H4 (cell line): ENCODE measurements at places on chromosomes 6 and 20.
A peak's percentile ranks its signal among the peaks of the same experiment; 100 is the strongest.

DNA sequence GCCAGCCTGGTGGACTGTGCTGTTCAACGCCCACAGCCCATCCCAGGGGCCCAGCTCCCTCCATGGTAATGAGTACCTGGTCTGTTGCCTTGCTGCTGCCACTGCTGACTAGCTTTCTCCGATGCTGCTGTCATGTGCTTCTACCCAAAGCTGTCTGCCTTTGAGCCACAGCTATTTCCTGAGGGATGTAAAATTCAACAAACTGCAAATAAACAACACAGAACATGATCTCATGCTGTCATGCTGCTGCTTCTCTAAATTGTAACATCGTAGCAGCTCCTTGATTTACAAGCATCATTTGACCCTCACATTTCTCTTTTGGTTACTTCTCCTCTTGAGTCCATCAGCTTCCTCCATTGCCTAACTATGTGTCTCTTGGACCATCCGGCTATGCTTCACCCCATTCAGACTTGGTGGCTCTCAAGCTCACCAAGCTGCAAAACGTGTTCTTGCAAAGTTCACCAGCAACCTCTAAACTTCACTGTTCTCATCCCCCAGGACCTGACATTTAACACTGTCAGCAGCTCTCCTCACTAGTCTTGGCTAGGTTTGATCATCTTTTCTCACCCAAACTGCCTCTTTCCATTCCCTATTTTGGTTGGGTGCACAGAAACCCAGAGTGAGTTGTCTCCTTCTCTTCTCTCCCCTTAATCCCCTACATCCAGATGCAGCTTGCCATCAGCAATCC, 54.6 kb downstream of the FYN start:
- no peak for DNase-seq

GRCh38 chr20:5864873-5865587, 85.3 kb downstream of the TRMT6 start:
- no peak for DNase-seq

DNA sequence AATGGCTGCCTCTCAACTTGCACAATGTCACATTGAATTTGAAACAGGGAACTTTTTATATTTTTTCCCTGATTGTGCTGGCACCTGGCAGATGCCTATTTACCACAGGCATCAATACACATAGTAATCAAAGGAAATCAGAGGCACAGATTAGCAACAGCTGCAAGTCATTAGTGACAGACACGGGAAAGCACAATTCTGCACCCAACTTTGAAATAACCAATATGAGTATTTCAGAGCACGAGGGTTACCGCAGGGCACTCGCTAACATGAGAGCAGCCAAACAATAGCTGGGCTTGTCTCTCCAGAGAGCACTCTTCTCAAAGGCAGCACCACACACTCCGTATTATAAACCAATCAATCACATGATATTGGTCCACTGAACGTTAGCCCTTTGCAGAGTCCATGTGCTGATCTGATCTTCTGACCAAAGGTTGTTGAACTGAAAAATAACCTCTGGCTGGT, 149.5 kb downstream of the RNF144B start:
- DNase-seq: no peak

- DNase-seq: no peak
Observed at GRCh38 chr6:146153040-146153758, 124.3 kb downstream of the GRM1 start.

DNA sequence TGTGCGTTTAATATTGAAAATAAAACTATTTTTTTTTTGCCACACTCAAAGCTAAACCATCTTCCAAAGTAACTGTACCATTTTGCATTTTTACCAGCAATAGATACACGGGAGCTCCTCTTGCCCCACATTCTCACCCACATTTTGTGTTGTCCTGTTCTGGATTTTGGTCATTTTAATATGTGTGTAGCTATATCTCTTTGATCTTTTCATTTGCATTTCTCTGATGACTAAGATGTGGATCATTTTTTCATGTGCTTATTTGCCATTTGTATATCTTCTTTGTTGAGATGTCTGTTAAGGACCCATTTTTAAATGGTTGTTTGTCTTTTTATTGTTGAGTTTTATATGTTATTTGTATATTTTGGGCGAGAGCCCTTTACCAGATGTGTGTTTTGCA, 1543.5 kb downstream of the GRIK2 start:
- DNase-seq: no peak

- DNase-seq: peak; percentile 50
Observed at GRCh38 chr6:21109391-21110178, 484.0 kb upstream of the SOX4 start.

- DNase-seq: no peak
Observed at GRCh38 chr6:88365656-88366055, 199.5 kb upstream of the CNR1 start.

- no peak for DNase-seq
Observed at GRCh38 chr6:35505999-35506412, 6.7 kb downstream of the TULP1 start.

DNA sequence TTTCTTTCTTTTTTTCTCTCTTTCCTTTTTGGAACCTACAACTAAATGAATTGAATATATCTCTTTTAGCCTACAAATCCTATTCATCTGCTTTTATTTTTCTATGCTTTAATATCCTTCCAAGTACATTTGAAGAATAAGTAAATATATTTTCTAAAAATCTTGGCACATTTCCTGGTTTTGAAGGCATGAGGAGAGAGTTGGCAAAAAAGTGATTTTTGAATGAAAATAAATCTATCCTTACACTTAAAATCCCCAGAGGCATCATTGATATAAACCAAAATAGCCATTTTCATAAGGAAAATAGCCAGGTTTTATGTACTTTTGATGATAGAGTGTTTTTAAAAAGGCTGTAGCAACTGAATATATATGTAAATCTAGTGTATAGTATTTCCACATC, 69.0 kb downstream of the SAMD5 start:
- no peak for DNase-seq

DNA sequence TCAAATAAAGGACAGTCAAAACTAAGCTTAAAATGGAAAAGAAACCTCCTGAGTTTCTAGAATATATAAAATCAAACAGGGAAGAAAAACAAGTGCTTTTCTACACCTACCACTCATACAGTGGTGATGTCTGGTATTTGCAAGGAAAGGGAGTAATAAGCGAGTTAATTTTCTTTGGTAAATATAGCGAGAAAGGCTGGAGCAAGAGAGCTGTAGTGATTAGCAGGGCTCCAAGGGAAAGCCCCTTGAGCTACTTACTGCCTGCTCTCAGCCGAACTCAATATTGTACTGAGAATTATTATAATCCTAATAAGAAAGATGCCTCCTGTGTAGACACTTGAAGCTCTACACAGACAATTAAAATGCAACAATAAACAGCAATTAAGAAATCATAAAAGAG, 296.3 kb downstream of the LAMA2 start:
- no peak for DNase-seq

GRCh38 chr6:26516481-26517427, 16.7 kb downstream of the BTN1A1 start:
- no peak for DNase-seq

GRCh38 chr20:45752746-45753145, 30.6 kb downstream of the SPINT4 start:
- DNase-seq: peak; percentile 11

GRCh38 chr6:19434065-19434464, 403.1 kb upstream of the ID4 start:
- no peak for DNase-seq

GRCh38 chr6:35051396-35051795, 89.7 kb downstream of the TCP11 start:
- no peak for DNase-seq

DNA sequence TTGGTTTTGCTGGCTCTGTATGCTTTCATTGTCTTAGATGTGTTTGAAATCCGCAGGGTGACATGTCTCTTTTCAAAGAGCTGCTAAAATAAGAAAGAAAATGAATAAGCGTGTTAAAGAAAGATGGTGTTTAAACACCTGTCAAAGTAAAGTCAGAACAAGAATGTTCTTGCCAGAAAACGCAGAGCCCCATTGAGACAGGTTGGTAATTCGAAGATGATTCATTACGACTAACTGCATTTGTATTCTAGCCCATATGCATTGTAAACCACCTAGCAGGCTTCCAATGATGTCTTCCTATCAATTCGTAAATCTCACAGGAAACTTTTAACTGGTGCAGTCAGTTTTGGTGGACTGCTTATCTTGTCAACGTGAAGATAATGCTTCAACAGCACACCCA, 16.8 kb downstream of the PHACTR2 start:
- DNase-seq: no peak

DNA sequence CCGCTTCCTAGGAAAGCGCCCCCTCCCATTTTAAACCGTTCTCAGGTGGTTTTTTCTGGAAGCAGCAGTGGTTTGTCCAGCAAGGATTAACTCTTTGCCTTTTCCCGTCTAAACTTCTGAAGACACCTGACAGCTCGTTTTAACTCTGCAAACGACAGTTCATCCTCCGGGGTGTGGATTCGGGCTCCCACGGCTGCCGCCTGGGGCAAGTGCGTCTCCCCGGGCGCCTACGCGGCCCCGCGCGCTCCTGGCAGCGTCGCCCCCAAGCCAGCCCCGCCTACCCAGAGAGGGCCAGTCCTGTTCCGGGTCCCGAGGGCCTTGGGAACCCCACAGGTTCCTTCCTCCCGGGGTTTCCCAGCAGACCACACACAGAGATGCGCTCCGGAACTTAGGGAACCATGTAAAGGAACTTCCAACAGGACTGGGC, 54.4 kb downstream of the PRR18 start:
- no peak for DNase-seq

- no peak for DNase-seq
Observed at GRCh38 chr6:14735956-14736486, 509.8 kb upstream of the JARID2 start.

DNA sequence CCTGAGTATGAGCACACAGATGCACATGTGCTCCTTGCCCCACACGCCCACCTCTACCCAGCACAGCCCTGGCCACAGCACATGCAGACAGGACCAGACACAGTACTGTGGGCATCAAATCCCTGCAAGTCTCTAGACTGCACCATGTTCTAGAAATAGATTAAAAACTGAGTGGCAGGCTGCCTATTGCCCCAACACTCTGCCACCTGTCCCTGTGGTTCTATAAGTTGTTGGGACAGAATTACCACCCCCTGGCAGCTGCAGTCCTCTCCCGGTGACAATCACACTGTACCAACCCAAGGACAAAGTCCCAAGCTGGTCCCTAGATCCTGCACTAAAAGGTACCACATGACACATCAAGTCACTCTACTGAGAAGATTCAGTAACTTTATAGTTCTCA, 70.2 kb downstream of the B3GAT2 start:
- DNase-seq: no peak

- no peak for DNase-seq
Observed at GRCh38 chr6:89353702-89354392, 1.3 kb upstream of the UBE2J1 start.
